Heart right ventricle (tissue), 16 donors: ENCODE measurements at places on chromosomes 1 and 21.

GRCh38 chr1:200157715-200158114 lies 130.2 kb downstream of the NR5A2 start:
- no peak for DNase-seq

GRCh38 chr1:230661976-230662375 lies 19.7 kb downstream of the COG2 start:
- DNase-seq: no peak

DNA sequence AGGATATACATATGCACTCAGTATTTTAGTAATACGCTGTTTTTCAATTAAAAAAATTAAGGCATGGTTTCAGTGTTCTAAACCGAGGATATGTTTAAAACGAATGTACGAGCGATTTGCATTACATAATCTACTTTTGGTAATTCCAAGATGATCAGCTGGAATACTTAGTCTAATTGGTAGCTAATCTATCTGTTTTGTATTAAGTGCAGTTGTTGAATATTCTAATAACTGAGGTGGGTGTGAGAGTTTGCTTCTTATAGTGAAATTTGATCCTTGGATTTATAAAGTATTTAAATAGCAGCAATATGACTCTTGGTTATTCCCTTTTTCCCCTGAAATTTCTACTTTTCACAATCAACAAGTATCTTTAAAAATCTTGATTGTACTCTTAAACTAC lies 1.3 kb downstream of the RNF2 start:
- no peak for DNase-seq

DNA sequence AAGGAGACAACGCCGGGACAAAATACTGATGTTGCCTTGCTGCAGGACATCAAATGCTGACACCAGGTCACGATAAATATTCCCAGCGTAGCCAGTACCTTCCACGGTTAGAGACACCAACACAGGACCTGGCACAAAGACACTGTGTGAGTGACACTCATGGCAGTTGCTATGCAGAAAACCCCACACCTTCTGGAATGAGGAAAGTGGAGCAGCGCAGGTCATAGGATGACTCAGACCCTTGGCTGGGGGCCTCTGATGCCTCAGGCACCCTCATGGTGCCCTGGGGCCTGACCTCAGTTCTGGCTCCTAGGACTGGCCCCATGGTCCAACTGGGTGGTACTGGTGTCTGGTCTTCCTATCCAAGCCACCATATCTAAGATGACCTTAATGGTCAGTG lies 7.0 kb downstream of the DCST2 start:
- DNase-seq: no peak
